Urinary bladder (tissue), 4 donors: ENCODE measurements at places on chromosomes 12 and 14.
A peak's percentile ranks its signal among the peaks of the same experiment; 100 is the strongest.

DNA sequence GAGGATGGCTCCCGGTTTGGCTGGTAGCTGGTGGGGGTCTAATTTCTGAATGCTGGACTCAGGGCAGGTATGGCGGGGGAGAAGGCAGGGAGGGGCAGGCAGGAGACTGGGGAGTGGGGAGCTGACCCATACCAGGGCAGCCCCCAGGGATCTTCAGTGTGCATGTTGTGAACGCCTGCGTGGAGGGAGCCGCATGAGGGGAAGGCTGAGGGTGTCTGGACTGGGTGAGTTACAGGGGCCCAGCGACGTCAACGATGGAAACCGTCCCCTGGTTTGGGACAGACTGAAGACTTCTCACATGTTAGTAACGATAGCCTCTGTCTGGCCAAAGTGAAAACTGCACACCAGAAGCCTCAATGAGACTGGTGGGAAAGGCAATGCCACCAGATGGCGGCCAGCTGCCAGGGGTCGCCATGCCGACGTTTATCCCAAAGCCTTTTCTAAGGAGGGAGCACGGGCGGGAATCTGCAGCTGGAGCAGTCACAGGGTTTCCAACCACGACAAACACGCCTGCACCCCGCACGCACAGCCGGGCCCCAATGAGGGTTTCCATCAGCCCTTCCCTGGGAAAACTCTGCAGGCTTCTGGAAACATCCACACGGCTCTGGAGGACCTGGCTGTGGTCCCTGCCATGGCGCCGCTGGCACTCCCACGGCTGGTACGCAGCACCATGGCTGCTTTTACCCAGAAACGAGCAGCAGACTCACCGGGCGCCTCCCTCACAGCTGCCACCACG lies 14.0 kb downstream of the PGAM5 start:
- no peak for DNase-seq

- DNase-seq, result no peak
Observed at GRCh38 chr12:61098031-61098580, 1162.1 kb upstream of the USP15 start.

GRCh38 chr12:131159660-131160059 lies 206.0 kb downstream of the ADGRD1 start:
- DNase-seq, result no peak

DNA sequence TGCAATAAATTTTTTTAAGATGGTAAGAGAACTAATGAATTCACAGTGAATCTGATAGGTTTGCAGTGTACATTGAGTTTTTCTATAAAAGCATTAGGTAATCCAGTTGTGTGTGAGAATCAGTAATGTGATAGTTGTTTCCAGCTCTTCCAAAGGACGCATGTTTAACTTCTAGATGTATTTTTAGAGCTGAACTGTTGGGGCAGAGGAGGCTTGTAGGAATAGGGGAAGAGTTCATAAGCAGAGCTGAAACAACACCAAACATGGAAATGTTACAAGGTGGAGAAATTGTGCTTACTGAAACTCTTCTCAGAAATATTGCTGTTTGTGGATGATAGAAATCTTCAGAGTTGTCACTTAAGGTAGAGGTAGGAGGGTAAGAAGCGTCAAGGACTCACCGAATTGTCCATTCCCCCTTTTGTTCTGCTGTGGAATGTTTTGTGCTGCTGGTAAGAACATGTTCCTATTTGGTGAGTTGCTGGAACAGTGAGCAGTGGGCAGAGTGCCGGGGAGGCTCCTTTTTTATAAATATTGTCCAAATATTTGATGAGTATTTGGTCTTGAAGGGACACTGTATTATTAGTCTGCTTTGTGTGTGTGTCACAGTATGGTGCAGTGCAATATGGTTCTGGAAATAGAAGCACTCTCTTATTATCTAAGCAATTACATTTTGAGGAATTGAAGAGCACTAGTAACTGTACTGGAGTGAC lies 76.7 kb downstream of the ANO6 start:
- no peak for DNase-seq

DNA sequence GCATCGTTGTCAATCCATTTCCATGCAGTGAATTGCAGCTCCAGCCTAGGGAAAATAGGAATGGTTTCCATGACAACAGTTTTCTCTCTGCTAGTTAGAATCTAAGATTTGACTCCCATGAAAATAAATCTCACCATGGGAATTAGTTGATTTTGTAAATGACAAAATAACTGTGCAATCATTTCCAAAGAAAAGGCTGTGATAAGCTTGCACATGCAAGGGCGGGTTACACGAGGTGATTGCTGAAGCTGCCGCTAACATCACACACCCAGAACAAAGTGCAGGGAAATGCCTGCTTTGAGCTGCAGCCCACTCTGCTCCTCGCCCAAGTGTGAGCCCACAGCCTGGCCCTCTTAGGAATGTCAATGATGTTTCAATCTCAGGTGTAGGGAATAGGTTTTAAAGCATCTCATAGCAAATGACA lies 53.8 kb downstream of the TRIM9 start:
- DNase-seq, result no peak

DNA sequence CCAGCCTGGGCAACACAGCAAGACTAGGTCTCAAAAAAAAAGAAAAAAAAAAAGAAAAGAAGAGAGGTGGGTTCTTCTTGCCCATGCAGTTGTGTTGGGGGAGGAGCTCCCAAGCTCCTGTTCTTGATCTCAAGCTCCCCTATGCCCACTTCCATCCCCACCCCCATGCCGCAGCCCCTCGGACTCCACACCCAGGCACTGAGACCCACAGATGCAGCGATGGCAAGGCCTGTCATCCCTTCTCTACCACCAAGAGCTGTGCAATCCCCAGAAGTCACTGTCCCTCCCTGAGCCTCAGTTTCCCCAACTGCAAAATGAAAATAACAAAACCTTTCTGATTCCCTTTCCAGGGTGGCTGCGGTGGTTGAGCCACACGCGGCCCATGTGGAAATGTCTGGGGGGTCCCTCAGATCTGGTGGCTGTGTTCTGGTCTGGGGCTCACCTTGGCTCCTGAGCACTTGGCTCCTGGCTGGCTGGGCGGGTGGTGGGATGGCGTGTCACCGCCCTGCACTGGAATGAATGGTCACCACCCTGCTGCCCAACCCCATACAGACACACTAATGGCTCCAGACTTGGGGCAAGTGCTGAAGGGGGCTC lies 22.6 kb upstream of the KIF26A start:
- no peak for DNase-seq

GRCh38 chr14:54902143-54902520 lies 494 bp downstream of the GCH1 start:
- no peak for DNase-seq

- DNase-seq, result no peak
Observed at GRCh38 chr12:33006106-33006505, 109.5 kb upstream of the PKP2 start.

- no peak for DNase-seq
Observed at GRCh38 chr12:65908147-65908546, 83.9 kb downstream of the HMGA2 start.

- no peak for DNase-seq
Observed at GRCh38 chr14:64860039-64860438, 19.7 kb downstream of the SPTB start.

DNA sequence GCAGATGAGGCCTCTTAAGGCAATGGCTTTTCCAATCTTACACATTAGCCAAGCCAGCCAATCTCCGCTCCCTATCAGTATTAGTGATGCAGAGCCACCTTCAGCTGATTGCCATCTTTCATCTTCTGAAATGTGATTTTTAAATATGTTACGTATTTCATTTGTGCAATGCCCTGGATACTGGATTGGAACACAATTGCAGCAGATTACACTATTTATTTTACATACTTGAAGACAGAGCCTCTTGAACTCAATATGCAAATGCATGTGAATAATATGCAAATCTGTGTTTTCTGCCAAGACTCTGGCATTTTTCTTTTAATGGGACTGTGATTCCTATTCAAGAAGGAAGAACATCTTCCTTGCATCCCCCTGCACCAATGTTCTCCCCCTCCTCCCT lies 90.5 kb downstream of the GRIN2B start:
- no peak for DNase-seq

- DNase-seq, result no peak
Observed at GRCh38 chr14:72780751-72781150, 113.2 kb downstream of the DPF3 start.

DNA sequence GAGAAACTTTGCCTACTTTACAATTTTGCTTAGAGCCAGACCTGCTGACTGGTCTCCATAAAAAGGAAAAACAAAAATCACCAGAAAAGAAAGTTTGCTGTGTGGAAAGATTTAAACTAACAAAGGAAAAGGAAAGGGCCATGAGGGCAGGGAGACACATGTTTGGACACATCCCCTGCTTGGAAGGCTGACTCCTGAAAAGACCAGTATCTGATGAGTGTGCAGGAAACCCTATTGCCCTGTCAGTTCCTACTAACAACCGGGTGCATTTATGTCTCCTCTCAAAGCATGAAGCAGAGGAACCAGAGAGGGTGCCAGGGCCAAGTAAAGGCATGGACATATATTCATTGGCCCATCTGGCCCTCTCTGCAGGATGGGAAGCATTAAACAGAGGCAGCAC lies 7.0 kb upstream of the STAB2 start:
- no peak for DNase-seq

GRCh38 chr14:58296726-58297125 lies 1.6 kb upstream of the ARID4A start:
- DNase-seq, result no peak

DNA sequence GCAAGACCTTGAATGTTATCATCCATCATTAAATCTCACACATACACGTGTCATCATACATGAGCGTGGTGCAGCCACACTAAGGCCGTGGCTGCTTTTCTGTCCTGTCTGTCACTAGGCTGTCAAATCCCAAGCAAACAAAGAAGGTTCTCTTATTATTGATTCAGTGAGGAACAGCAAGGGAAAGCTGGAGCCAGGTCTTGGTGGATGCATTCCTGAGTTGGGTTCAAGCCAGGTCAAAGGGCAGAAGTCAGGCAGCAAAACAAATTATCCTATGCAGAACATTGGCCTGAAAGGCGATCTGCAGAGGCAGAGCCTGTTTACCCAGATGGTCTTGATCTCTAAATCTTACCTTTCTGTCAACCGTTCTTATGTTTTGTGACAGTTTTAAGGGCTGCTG lies 252.3 kb downstream of the NEDD1 start:
- DNase-seq, result no peak

DNA sequence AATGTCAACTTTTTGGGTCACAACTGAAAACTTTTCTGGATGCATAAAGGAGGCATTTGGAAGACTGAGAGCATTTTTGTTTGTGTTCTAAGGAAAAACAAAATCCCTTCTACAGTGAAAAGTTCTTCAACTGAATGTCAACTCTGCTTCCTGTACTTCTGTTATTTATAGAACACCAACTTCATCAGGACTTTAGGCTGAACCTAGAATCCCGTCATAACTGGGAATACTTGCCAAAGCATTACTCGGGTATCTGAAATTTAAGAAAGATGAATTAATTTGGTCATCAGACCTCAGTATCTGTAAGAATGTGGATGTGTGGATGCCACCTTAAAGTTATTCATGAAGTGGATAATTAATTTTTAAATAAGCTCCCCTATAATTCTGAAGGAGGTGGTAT lies 73.2 kb downstream of the FERMT2 start:
- no peak for DNase-seq

DNA sequence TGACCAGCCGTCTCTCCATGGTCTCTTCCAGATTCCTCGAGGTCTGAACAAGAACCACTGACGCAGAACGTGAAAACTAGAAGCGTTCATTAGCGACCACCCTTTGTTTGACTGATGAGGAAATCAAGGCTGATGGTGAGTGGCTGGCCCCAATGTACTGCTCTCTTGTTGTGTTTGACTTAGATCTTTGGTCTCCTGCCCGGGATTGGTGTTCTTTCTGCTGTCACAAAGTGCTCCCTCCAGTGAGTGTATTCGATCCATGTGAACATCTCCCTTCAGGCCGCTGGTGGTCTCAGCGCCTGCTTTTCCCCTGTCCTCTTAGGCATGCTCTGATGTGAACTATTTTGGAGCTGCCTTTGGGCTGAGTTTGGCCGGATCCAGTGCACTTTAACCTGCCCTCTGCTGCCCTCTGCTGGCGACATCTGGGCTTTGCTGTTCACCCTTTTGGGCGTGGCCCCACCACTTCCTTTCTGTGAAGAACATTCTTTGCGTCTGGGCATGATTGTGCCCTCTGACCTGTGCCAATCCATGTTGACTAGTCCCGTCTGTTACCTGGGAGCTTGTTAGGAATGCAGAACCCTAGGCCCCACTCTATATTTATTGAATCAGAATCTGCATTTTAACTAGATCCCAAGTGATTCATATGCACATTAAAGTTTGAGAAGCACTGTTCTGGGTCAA lies 279.1 kb downstream of the TTC6 start:
- peak; percentile 26 for DNase-seq

DNA sequence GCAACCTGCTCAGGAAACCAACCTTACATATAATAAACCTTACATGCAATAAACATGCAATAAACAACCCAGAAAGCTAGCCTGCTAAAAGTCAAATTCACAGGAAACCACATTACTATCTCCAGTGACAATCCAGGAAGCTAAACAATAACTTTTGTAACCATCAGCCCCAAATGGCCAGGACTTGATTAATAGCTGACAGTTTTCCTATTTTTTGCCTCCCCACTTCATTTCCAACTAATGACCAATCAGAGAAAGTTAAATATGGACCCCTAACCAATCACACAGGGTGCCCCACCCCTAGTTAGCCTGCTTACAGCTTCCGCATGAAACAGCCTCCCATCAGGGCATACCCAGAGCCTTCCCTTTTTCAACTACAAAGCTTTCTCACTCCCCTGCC lies 152.2 kb upstream of the LMNTD1 start:
- no peak for DNase-seq

- DNase-seq, result peak; percentile 60
Observed at GRCh38 chr14:20690848-20691640, 2.5 kb downstream of the ANG start.

DNA sequence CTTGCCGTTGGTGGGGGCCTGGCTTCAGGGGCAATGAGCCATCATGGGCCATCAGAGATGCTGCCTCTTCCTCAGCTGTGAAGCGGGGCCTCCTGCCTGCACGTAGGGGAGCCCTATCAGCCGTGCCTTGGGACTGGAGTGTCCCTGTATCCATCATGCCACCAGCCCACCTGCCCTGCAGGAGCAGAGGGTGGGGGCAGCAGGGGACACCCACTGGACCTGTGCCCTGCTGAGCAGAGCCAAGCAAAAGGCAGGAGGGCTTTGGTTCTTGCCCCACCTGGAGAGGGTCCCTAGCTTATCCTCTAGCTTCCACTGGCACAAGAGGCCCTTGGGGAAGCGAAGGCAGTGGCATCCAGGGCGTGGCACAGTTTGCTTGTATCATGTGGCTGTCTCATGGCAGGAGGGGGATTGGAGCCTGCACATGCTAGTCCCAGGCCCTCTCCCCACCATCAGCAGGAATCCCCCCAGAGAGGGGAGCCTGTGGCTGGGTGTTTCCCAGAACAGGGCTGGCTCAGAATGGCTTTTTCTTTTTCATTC lies 10.1 kb downstream of the ADSS1 start:
- no peak for DNase-seq

DNA sequence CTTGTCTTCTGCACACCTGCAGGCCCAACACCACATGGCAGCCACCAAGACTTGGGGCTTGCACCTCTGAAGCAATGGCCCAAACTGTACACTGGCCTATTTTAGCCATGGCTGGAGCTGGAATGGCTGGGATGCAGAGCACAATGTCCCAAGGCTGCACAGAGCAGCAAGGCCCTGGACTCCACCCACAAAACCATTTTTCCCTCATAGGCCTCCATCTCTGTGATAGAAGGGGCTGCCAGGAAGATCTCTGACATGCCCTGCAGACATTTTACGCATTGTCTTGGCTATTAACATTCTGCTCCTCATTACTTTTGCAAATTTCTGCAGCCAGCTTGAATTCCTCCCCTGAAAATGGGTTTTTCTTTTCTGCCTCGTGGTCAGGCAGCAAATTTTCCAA lies 22.1 kb downstream of the ATXN7L3B start:
- DNase-seq, result no peak
